Left hindlimb (tissue), 1 donor: ENCODE measurements at places on chromosomes 6 and 20.

GRCh38 chr20:6434131-6434530 lies 311.3 kb upstream of the FERMT1 start:
- DNase-seq, result no peak

GRCh38 chr6:31864818-31865204 lies 2.2 kb upstream of the NEU1 start:
- DNase-seq, result no peak

GRCh38 chr20:12112089-12112474 lies 194.4 kb downstream of the BTBD3 start:
- DNase-seq, result no peak

GRCh38 chr6:149271348-149272340 lies 45.9 kb upstream of the TAB2 start:
- no peak for DNase-seq

- DNase-seq, result no peak
Measured at GRCh38 chr6:19669206-19669605, 168.0 kb upstream of the ID4 start.

DNA sequence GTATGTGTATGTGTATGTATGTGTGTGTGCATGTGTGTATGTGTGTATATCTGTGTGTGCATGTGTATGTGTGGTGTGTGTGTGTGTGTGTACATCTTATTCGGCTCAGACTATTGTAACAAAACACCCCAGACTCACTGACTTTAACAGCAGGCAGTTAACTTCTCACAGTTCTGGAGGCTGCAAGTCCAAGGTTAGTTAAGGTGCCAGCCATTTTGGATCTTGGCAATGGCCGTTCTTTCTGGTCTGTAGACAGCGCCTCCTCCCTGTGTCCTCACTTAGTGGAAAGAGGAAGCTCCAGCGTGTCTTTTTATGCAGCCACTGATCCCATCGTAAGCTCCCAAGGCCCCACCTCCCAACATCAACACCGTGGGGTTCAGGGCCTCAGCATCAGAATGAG lies 128.3 kb upstream of the THBS2 start:
- DNase-seq, result no peak

GRCh38 chr6:1758076-1758679 lies 148.5 kb downstream of the FOXC1 start:
- no peak for DNase-seq

GRCh38 chr6:45827952-45828530 lies 187.6 kb downstream of the CLIC5 start:
- no peak for DNase-seq

DNA sequence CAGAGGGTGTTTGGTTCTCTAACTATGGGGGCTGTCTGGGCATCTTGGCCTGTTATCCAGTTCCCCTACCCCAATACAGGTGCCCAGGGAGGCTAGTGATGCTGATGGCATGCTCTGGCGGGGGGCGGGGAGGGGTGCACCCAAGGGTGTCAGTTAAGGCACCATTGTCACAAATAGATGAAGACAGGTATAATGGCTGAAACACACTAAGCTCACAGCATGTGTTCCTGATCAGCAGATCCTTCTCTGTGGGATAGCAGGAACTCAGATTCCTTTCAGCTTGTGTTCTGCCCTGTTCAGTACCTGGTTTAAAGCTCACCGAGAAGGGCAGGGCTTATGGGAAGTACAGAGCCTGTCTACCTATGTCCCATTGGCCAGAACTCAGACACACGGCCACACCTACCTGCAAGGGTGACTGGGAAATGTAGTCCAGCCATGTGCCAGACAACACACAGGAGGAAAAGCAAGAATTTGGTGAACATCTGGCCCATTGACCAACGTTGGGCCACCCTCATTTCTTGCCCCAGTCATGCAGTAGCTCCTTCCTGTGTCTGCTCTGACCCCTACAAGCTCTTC lies 3.4 kb upstream of the RSPO4 start:
- DNase-seq, result no peak

DNA sequence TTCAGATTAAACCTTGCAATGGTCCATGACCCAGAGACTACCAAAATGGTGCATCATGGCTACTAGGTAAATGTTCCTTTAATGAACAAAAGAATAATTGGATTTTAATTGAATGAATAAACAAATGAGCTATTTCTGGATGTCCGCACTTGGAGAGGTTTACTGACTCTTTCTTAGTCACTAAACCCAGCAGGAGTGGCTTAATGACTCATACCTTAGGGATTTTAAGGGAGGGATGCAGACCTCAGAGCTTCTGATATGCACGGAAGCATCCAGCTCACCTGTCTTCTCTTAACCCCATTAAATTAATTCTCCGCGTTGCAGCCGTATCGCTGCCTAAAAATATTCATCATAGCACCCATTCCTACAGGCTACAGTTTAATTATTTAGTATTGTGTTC lies 970.0 kb upstream of the SLC35B3 start:
- DNase-seq, result no peak

GRCh38 chr6:12841619-12842018 lies 125.1 kb downstream of the PHACTR1 start:
- no peak for DNase-seq

- DNase-seq, result no peak
Measured at GRCh38 chr6:125377621-125378020, 75.9 kb upstream of the HDDC2 start.

GRCh38 chr20:46979603-46980241 lies 85.1 kb downstream of the EYA2 start:
- no peak for DNase-seq

DNA sequence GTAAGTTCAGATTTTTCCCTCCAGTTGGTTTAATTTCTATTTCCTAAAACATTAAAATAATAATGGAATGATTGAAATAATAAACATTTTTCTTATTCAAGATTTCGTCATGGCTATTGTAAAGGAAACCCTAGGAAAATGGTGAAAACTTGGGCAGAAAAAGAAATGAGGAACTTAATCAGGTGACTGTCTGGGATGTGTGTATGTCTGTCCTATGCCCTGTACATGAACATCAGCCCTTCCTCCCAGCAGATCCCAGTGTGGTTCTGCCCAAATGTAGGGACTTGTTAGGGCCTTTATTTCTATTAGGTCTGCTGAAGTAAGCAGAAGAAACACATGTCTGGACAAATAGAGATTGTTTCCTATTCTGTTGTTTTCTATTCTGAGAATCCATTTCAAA lies 13.1 kb downstream of the RIOK1 start:
- no peak for DNase-seq

DNA sequence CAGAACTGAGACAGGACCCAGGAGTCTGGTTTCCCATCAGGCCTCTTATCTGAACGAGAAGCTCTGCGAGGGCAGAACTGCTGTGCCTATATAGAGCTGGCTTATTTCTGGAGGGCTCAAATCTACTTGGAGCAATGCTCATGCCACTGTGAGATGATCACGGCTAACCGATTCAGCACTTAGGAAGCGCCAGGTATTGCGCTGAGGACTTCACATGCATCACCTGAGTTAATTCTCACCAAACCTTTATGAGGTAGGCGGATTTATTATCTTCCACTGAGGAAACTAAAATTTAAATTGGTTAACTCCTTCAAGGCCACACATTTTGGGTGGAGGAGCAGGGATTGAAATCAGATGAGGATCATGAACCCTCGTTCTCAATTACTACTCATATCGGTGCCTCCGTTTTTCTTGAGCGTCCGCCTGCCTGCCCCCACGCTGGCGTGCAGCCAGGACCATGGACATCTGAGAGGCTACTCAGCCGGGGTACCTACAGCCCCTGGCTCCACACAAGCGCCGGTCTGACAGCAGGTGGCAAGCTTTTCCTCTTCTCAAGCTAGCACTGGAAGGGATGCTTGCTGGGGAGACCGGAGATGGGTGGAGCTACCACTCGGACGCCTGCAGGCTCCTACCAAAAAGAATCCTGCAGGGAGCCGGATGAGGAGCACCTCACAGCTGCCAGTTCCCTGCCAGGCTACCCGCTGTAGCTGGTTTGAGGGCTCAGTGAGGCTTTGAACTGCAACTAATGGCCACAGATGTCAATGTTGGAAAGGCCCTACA lies 1.0 kb upstream of the PCIF1 start:
- peak; percentile 74 for DNase-seq

- no peak for DNase-seq
Measured at GRCh38 chr20:52433326-52434040, 241.9 kb upstream of the ZFP64 start.

GRCh38 chr20:10762216-10762615 lies 88.4 kb upstream of the JAG1 start:
- no peak for DNase-seq

- DNase-seq, result peak; percentile 70
Measured at GRCh38 chr6:44789806-44790205, 402.3 kb downstream of the CDC5L start.

GRCh38 chr6:45651301-45651700 lies 273.6 kb upstream of the SUPT3H start:
- no peak for DNase-seq

DNA sequence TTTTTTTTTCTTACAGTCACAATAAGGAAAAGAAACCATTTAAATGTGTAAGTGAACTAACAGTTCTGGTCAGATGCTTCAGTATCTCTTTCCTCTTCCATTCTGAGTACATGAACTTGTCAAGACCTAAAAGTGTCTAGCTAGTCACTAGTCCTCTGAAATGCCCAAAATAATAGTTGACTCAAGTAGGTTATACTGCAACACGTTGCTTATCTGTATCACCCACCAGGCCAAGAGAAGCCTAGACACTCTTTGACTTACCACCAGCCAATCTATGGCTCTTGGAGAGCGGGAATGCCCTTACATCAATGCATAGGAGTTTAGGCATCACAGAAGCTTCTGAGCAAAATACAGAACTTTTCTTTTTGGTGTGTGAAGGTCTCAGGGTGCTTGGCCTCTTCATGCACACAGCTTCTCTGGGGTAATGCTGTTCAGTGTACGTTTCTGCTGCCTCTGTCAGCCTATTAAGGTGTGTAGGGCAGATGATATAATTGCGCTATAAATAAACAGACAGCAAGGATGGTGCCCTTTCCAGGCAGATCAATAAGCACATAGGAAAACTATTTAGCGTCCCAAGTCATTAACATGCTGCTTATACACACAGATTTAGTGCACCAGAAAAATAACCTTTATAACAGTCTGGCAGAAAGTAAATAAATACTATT lies 7.8 kb upstream of the GFOD1 start:
- no peak for DNase-seq

- DNase-seq, result peak; percentile 76
Measured at GRCh38 chr6:111482188-111482958, 645 bp downstream of the REV3L start.

DNA sequence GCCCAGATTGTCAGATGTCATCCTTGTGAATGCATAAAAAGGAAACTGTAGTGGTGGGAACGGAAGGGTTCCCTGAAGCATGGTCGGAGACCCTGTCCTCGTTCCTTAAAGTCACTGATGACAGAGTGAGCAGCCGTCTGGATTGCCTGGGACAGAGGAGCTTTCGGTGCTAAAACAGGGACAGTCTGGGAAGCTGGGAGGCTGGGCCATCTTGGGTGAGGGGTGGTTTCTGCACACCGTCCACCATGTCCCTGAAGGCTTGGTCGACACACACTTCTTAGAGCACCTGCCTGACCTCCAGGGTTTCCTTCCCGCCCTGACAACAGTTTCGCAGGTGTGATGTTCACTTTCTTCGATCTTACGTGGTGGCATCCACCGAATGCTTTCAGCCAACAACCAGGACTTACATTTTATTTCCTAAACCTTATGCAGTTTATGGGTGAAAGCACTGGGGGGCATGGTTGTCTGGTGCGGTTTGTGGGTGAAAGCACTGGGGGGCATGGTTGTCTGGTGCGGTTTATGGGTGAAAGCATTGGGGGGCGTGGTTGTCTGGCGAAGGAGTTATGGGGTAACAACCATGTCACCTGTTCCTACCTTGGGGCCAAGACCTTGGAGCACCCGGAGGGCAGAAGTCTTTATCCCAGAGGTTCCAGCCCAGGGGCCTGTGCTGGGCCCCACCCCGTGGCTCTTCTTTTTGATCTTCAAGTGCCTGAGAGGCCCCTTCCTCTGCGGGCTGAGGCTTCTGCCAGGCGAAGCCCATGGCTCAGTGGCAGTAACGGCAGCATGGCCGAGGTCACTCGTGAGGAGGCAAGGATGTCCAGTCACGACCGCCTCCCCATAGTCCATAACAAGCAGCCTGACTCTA lies 81.7 kb upstream of the FRMD1 start:
- DNase-seq, result no peak

DNA sequence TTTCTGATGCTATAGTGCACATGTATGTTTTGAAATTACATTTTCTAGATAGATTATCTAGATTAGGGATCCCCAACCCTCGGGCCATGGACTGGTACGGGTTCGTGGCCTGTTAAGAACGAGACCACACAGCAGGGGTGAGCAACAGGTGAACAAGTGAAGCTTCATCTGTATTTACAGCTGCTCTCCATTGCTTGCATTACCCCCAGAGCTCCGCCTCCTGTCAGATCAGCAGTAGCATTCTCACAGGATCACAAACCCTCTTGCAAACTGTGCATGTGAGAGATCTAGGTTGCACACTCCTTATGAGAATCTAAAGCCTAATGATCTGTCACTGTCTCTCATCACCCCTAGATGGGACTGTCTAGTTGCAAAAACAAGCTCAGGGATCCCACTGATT lies 10.4 kb downstream of the CEP57L1 start:
- no peak for DNase-seq

DNA sequence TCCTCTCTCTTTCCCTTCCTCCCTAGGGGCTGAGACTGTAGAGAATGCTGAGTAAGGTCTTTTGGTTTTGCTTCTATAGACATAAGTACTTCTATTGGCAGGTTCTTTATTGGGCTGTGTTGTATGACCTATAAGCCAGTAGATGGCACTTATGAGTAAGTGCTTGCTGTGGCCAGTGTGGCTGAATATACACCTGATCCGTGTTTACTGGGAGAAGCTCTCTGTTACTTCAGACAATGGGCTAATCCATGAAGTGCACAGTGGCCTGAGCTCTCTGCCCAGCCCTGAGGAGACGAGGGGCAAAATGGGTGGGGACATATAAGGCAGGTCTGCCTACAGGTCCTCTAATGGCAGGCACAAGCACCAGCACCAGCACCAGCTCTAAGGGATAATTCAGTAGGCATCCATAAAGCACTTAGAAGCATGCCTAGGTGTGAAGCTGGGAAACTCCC lies 610.3 kb downstream of the RNF144B start:
- no peak for DNase-seq

DNA sequence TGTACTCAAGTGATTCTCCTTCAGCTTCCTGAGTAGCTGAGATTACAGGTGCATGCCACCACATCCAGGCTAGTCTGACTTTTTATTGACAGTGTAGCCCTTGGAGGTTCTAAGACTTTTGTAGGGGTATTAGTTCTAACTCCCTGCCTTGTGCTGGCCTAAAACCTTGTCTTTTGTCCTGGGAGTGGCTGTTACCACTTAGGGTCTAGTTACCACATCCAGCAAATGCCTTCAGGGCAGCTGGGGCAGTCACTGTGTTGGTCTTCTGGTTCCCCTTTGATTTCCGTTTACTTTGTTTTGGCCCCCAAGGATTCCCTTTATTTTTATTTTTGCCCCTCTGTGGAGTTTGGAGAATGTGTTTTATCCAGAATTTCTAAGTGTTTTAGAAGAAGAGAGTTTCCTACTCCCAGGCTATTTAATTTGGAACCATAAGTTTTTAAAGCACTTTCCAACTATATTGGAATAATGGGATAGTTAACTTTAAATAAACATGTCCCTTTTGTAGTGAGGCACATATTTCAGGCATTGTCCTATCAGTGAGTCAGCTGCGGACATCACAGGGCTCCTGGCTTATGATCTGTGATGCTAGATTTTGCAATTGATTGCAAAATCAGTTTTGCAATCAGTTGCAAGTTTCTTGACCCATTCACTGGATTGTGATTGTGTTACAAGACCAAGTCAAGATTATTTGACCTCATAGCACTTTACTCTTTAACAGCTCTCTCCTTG lies 25.0 kb downstream of the IL22RA2 start:
- DNase-seq, result no peak

- DNase-seq, result no peak
Measured at GRCh38 chr20:30595698-30596097, 661.8 kb upstream of the DEFB115 start.

GRCh38 chr6:20892365-20892764 lies 358.1 kb downstream of the CDKAL1 start:
- DNase-seq, result no peak
